ENCODE measurements at places on chromosomes 6 and 20.

DNA sequence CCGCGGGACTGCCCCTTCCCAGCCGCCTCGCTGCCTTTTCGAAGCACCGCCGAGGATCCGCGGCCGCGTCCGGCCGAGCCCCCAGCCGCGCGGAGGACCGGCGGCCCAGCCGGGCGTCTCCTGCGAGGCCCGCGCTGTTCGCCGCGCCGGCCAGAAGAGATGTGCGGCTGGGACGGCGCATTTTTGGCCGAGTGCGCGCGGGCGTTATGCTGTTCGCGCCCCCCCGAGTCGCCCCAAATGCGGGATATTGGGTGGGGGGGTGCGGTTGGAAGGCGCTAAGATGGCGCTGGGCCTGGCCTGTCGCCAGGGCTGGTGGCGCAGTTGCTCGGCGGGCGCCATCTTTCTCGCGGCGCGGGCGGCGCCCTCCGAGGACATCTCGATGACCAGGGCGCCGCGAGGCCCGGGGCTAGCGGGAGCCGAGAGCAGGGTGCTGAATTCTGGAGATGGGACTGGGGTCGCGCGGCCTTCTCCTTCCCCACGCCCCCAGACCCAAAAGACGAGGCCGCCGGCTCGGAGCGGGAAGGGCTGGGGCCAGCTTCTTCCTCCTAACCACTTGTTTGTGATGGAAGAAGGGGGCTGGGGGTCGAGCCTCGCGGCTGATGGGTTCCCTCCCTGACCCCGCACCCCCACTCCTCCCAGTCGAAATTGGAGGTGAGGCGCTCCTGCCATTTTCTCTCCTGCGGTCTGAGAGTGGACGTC lies 1.5 kb downstream of the BICRAL start:
- peak; percentile 79 for DNase-seq

DNA sequence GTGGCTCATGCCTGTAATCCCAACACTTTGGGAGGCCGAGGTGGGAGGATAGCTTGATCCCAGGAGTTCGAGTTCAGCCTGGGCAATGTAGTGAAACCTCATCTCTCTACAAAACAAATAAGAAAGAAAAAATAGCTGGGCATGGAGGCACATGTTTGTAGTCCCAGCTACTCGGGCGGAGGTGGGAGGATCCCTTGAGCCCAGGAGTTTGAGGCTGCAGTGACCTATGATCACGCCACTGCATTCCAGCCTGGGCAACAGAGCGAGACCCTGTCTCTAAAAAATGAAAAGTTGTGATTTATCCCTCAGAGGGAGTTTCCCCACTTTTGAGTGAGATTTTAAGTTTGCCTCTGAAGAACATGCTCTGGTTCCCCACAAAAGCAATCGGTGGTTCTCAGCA lies 17.4 kb upstream of the BMP7 start:
- no peak for DNase-seq

GRCh38 chr20:13221673-13222318 lies 722 bp downstream of the ISM1 start:
- no peak for DNase-seq

DNA sequence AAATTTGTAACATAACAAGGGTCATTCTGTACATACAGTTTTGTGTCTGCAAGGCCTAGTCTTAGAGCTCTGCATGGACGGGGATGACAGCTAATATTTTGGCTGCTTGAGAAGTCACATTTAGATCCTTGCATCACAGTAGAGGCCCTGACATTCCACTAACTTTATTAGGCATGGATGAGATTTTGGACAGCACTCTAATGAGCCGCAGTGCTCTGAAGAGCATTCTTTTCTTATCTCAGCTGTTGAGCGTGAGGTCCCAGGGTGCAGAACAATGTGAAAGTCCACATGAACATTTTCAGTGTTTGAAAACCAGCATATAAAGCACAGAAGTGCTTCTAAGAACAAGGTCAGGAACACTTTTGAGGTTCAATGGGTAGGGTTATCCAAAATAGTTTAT lies 58.9 kb downstream of the IPCEF1 start:
- no peak for DNase-seq

DNA sequence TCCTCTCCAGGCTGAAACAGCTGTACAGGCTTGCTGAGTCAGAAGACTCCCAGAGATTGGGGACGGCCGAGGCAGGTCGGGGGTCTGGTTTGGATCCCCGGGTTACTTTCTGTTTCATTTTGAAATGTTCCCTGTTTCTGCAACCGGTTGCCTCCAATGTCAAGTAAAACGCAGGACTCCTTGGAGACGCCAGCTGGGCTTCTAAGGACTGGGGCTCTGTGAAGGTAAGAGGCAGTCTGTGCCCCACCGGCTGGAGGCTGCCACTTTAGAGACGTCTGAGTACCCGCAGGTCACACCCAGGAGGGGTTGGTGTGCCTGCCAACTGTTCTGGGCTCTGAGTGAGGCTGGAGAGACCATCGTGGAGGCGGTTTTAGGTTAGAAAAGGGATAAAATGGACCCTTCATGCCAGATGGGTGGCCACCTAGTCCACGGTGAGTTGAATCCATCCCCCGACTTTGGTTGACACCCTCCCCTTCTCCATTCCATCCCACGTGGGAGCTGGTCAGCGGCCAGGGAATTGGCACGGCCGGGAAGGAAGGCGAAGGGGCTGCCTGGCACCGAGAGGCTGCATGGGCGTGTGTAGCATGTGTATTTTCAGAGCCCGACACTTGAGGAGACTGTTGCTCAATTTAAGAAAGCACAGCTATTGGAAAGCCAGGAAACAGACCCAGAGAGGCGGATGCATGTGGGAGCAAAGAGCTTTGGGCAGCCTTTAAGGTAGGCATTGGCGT lies 240.9 kb downstream of the PHACTR1 start:
- DNase-seq = peak; percentile 24

DNA sequence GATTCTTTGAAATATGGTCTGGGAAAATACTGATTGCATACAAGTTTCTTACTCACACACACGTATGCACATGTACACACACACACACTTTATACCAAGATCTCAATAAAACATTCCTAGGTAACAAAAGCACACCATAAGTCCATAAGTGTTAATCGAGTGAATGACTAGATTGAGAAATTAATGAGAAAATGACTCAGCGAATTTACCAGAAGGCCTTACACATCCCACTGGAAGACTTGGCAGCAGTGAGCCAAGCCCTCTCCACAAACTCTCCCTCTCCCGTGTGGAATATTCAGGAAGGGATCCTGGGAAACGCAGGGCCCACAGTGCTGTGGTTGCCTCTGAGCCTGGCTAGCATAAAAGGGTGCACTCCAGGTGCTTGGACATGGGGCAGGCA lies 227.2 kb downstream of the LY86 start:
- DNase-seq = no peak

- DNase-seq = no peak
These were observed 172.5 kb downstream of the FOXA2 start for GRCh38 chr20:22411627-22412450.

DNA sequence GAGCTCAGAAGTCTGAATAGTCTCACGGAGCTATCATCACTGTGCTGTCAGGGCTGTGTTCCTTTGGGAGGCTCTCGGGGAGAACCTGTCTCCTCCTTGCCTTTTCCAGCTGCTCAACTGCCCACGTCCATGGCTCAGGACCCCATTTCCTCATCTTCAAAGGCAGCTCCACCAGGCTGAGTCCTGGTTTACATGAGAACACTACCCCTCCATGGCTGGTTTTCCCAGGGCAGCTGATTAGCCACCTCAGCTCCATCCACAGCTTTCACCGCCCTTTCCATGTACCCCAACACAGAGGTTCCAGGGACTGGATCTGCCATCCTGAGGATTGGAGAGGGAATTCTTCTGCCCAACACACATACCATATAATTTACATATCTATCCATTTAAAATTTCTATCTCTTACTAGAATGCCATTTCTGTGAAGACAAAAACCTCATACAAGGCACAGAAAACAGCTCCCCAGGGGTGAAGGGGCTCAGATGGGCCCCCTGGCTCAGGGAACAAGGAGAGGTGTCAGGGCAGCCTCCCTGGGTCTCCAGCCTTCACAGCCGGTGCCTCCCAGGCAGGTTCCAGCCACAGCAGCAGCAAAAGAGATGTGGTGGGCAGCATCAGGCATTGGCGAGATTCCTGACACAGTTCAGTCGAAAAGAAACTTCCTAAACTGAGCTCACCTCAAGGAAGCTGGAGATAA lies 2.2 kb upstream of the RAET1E start:
- DNase-seq = no peak

GRCh38 chr6:69801225-69801624 lies 4.4 kb upstream of the LMBRD1 start:
- DNase-seq = no peak

- no peak for DNase-seq
These were observed 103.5 kb downstream of the RFPL4B start for GRCh38 chr6:112450663-112451062.

GRCh38 chr20:17626217-17627007 lies 55.6 kb downstream of the RRBP1 start:
- DNase-seq = no peak

- no peak for DNase-seq
These were observed 121.0 kb upstream of the PRDM1 start for GRCh38 chr6:105964979-105965760.

- DNase-seq = no peak
These were observed 255.0 kb downstream of the NRN1 start for GRCh38 chr6:5751525-5752390.

GRCh38 chr6:21739838-21740237 lies 146.3 kb downstream of the SOX4 start:
- DNase-seq = no peak

DNA sequence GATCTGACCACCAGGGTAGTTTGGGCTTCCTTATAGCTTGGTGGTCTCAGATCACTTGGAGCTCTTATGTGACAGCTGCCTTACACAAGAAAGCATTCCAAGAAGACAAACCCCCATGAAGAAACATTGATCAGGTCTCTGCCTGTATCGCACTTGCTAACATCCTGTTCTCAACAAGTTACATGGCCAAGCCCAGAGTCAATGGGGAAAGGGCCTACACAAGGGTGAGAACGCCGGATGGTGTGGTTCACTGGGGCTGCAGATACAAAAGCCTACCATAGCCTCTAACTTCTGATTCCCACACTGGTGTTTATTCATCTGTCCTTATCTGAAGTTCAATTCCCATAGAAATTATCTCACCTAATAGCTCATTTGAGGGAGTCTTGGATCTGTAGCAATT lies 235.5 kb downstream of the SYNDIG1 start:
- DNase-seq = no peak

- DNase-seq = no peak
These were observed 127.1 kb upstream of the AHI1 start for GRCh38 chr6:135624402-135625295.

DNA sequence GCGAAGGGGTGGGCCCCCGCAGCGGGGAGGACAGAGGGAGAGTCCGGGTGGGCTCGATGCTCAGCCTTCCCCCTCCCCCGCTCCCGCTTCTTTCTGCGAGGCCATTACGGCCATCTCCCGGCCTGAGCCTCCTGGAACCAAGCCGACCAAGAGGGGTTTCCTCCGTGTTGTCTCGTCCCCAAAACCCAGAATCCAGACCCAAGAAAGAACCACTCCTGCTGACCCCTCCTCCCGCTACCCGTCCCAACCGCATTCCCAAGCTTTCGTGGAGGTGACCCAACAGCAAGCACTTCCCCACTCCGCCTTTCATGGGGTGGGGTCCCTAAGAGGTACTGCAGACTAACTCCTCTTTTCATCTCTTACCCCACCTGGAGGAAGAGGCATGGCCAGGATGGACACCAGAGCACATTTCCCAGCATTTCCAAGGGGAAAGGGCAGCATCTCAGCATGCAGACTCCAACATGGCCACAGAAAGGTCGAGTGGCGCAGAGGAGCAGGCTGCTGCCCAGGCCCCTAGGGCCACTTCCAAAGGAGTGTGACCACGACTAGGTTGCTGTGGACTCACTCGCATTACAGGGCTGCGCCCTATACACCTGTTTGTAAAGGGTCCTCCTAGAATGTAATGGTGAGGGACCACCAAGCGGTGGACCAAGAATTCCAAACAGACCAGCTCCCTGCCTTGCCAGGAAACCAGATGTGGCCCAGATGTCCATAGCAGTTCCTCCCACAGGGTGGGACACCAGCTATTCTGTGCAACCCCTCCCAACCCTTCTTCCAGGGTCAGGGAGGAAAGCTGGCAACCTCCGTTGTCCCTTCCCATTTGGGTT lies 53.4 kb downstream of the MRPL14 start:
- DNase-seq = no peak

DNA sequence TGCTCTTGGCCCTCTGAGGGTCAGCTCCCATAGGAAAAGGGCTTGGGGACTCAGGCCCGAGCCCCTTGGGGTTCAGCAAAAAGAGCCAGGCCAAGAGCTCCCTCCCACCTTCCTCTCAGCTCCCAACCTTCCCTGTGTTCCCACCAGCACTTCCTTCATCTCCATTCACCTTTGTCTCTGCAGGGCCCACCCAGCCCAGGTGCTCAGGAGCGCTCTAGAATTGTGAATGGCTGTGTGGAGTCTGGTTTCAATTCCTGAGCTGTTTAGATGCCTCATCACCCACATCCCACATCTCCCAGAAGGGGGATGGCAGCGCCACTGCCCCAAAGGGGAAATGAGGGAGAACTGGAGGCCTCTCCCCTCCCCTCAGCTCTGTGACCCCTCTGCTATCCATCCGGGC lies 7.7 kb downstream of the GRM4 start:
- DNase-seq = no peak

GRCh38 chr6:36478051-36478526 lies 35.3 kb downstream of the KCTD20 start:
- DNase-seq = peak; percentile 24

- DNase-seq = no peak
These were observed 49.9 kb downstream of the EFCAB8 start for GRCh38 chr20:32908334-32909292.

DNA sequence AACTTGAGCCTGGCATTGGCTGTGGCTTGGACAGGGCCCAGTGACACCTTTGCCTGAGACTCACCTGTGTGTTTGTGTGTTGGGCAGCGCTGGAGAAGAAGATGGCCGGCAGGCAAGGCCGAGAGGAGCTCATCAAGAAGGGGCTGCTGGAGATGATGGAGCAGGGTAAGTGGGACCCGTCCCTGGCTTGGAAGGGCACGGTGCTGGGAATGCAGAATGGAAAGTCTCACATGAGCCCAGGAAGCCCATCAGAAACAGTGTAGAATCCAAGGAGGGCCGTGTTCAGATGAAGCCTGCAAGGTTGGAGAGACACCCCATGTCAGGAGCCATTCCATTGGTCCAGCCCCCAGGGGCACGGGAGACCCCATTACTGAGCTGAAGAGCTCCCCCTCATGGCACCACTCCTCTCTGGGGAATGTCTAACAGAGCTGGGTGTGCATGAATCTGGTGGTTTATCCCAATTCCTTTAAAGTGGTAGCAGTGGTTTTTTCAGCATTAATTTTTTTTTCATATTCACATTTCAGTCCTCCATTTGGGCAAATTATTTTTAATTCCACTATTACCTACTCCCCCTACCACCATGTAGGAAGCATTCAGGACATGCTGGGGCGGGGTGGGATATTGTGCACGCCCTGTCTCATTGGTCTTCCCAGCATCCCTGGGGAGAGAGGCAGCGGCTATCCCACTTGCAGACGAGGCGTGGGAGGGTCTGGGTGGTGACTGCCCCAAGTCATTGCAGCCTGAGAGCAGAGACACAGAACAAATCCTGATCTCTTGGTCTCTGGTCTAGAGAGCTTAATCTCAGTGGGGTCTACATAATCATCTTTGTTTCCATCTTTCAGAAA lies 143.6 kb downstream of the PHACTR3 start:
- no peak for DNase-seq
